ENCODE measurements at places on chromosomes 12 and 14.
A peak's percentile ranks its signal among the peaks of the same experiment; 100 is the strongest.

DNA sequence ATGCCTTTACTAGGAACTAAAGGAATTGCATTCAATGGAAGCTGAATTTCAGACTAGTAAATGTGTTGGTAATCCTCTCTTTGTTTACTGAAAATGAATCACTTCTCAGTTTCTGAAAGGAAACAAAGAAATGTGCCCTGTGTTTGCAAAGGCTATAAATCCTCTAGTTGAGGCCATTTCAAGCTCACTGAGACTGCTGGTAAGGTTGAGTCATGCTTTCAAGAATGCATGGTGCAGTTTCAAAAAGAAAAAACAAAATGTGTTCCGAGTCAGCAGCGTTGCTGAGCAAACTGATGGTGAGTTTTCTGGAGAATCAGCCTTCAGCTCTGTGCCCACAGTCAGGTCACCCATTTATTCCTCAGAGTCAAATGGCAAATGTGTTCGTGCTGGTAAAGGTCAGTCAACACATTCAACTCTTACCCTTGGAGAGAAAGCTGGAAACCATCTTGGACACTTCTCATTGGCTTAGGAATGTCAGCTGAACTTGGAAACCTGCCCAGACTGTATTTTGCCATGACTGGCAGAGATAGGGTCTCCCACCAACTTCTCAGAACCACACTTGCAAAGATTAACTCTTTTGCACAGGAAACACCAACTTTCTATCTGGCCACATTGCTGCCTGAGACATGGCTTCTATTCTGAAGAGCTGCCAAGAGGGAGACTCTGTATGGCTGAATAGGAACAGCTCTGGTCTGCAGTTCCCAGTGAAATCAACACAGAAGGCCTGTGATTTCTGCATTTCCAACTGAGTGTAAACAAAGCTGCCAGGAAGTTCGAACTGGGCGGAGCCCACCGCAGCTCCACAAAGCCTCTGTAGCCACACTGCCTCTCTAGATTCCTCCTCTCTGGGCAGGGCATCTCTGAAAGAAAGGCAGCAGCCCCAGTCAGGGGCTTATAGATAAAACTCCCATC lies 484.4 kb downstream of the ATP23 start:
- no peak for DNase-seq

GRCh38 chr12:113408756-113409298 lies 5.1 kb upstream of the SDS start:
- DNase-seq: no peak

DNA sequence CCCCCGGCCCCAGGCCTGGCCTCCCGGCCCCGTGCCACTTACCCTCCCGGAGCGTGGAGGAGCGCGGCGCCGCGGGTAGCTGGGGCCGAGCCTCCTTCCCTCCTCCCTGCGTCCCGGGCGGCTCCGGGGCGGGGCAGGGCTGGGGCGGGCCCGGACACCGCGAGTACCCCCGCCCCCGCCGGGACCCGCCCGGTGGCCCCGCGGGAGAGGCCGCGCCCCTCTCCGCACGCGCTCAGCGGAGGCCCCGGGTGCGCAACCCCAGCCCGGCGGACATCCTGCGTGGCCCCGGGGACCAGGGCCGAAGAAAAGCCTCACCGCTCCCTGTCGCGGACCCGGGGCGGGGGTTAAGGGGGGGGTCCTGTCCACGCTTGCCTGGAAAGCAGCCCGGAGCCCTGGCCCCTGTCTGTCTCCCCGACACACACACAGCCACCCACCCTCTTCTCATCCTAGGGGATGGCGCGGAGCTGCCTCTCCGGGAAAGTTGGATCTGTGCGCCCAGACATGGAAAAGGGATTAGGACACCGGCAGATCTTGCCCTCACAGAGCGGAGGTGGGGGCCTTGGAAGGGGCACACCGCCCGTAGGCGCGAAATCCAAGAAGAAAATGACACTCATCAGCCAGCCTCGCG lies at the start of gene SYNE3:
TSS of gene SYNE3 (minus strand) at position 97 of the 628 bp plus-strand sequence. CDS start 40,829 bp downstream, outside the sequence.
- DNase-seq: peak; percentile 49

- no peak for DNase-seq
Observed at GRCh38 chr14:57492859-57493258, 798 bp downstream of the CCDC198 start.

DNA sequence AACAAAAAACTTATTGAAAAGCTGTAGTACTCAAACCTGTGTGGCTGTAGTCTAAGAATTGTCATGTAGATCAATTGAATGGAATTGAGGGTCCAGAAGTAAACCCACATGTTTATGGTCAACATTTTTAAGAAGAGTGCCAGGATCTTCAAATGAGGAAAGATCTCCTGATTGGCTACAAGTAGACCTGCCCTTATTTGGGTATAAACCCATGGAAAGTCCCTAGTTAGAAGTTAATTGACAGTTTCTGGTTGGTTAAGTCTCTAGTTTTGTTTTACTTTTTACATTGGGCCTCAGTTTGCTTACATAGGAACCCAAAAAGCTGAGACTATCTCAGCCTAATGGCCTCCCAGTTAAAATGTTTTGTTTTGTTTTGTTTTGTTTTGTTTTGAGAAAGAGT lies 91.9 kb upstream of the RESF1 start:
- DNase-seq: no peak

- DNase-seq: no peak
Observed at GRCh38 chr14:61459229-61459628, 137.8 kb downstream of the PRKCH start.

DNA sequence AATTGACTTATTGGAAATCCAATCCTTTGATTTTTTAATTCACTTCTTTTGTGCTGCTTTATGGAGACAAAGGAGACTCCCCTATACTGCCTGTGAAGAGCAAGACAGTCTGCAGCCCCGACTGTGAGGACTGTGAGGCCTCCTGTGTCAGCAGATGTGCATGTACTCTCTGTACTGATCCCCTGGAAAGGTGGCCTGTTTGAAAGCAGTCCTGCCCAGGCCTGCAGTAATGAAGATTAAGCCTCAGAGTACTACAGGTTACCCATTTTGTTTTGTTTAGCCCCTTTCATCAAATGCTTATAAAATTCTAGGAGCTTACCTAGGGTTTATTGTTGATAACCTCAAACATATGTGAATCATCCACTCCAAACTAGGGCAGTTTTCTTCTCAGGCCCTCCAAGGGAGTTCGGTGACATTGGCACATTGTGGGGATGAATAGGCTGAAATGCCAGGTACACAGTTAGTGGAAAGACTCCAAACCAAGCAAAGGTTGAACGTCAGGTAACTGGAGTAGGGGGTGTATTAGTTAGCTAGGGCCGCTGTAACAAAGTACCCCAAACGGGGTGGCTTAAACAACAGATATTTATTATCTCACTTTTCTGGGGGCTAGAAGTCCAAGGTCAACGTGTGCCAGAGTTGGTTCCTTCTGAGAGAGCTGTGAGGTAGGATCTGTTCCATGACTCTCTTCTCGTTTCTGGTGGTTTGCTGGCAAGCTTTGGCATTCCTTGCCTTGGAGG lies 208.7 kb upstream of the BCL2L14 start:
- DNase-seq: no peak

- DNase-seq: no peak
Observed at GRCh38 chr12:105335856-105336255, 5.4 kb downstream of the C12orf75 start.

GRCh38 chr12:82866946-82867345 lies 180.2 kb downstream of the TMTC2 start:
- DNase-seq: no peak

- no peak for DNase-seq
Observed at GRCh38 chr12:104352106-104352713, 48.7 kb downstream of the EID3 start.

DNA sequence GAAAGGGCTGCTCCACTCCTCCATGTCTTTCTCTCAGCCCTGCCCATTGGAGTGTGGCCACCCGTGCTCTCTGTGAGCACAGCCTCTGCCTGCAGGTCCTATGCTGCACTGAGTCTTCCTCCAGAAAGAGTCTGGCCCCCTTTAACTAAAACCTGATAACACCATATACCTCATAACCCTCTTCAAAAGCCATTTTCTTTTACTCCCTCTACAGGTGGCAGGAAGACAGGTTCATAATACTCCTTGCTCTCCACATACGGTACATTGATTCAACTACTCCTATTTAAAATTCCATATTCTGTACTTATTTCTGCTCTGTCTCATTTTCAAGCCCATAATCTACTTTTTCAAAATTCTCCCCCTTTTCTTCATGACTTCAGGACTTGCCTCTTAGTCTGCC lies 144.0 kb downstream of the HELB start:
- no peak for DNase-seq

DNA sequence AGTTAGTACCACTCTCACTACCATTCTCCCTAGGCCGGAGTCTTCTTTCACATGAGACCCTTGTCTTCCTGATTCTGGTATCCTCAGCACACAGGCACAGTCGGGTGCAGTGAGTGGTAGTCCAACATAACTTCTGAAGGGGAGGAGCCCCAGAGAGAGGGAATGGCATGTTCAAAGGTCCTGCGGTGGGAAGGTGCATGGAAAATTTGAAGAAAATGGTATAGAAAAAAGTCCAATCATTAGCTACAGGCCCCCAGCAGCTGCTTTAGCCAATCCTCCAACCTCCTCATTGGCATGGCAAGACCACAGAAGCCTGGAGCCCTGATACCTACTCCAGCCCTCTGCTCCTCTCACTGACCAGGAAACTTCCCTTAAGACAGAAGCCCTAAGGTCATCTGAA lies 96.6 kb downstream of the ZFP36L1 start:
- DNase-seq: no peak

DNA sequence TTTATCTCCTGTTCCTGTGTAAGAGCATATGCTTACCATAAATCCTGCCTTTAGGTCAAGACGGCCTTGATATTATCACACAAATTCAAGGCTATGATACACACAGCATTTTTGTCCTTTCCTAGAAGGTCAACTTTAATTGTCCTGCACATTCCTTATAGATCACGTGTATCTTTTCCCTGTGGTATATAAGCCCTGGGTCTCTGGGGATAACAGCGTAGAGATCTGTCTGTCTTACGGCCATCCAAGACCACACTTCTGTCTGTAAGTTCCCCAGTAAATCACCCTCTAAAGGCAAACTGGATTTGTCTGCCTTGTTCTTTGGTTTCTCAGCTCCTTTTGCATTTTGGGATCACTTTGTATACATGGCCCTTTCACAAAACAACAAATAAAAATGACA lies 69.5 kb upstream of the TCL1B start:
- no peak for DNase-seq
